ENCODE measurements at places on chromosomes 2 and 18. TPM values are rescaled to one million over a fixed set of nuclear protein-coding genes. Genes with fewer than 3 reads are reported as not detected.

GRCh38 chr18:3528231-3528630, 78.3 kb downstream of the TGIF1 start:
- H3K36me3 ChIP-seq, result no peaks in the 10 kb centered on the region
- H3K4me3 ChIP-seq, result no peak overlapping the region
- DNase-seq, result no peak
- peaks cover 17% of the 10 kb centered on the region for H3K4me1 ChIP-seq
- H3K27me3 ChIP-seq, result no peaks in the 10 kb centered on the region
- no peak overlapping the region for H3K27ac ChIP-seq

Gene LAMA3
- 0.18 TPM for total RNA-seq

DNA sequence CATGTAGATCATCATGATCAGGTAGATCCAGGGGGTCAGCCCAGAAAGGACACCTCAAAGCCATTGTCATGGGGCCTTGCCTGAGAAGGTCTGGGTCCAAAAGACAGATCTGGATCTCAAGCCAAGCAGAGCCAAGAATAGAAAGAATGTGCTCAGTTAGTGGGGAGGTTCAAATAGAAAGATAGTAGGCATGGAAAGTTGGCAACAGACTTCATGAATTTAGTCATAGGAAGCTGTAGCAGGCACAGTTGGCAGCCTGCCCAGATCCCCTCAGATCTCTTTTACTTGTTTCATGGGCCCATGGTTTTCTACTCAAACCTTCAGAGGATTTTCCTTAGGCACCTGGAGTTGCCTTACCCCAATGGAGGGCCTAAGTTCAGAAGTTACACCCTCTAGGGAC, 767.0 kb downstream of the SLC4A3 start:
- H3K36me3 ChIP-seq, result no peaks in the 10 kb centered on the region
- no peaks in the 10 kb centered on the region for H3K4me1 ChIP-seq
- no peak overlapping the region for H3K27ac ChIP-seq
- DNase-seq, result no peak
- H3K4me3 ChIP-seq, result no peak overlapping the region

DNA sequence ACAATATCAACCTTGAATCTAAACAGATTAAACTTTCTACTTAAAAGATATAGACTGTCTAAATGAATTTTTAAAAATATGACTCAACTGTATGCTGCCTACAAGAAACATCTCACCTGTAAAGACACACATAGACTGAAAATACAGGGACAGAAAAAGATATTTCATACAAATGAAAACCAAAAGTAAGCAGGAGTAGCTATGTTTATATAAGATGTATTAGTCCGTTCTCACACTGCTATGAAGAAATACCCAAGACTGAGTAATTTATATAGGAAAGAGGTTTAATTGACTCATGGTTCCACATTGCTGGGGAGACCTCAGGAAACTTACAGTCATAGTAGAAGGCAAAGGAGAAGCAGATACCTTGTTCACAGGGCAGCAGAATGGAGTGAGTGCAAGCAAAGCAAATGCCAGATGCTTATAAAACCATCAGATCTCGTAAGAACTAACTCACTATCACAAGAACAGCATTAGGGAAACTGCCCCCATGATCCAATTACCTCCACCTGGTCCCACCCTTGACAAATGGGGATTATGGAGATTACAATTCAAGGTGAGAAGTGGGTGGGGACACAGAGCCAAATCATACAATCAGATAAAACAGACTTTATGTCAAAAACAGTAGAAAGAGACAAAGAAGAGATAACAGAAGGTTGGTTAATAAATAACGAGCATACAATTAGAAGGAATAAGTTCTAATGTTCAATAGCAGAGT, 214.4 kb upstream of the SLC39A10 start:
- H3K4me1 ChIP-seq, result no peaks in the 10 kb centered on the region
- H3K4me3 ChIP-seq, result no peak overlapping the region
- peaks cover 26% of the 10 kb centered on the region for H3K36me3 ChIP-seq
- no peak overlapping the region for H3K27ac ChIP-seq

DNA sequence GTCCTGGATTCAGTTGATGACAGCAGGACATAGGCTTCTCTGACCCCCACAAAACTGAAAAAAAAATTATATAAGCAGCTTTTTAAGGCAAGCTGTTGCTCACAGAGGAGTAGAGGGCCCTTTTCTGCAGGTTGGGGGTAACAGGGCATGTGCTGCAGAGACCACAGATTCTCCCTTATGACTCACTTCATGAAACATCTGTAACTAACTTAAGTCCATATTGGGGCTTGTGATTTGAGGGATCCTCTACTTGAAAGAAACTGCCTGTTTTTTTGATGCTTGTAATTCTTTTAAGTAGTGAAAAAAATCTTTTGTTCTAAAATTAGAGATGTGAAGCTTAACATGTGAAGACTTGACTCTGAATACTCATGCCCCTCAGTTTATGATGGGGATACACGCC, 33.4 kb downstream of the XRCC5 start:
- peaks cover 31% of the 10 kb centered on the region for H3K4me1 ChIP-seq
- no peak overlapping the region for H3K4me3 ChIP-seq
- peak overlapping the region; percentile 27 for H3K27ac ChIP-seq

GRCh38 chr2:220117025-220117424, 489.6 kb downstream of the SLC4A3 start:
- H3K4me3 ChIP-seq, result no peak overlapping the region
- no peak for DNase-seq
- H3K27me3 ChIP-seq, result no peaks in the 10 kb centered on the region
- H3K27ac ChIP-seq, result no peak overlapping the region
- no peaks in the 10 kb centered on the region for H3K4me1 ChIP-seq

Gene PLCD4
- total RNA-seq, result 0.10 TPM

DNA sequence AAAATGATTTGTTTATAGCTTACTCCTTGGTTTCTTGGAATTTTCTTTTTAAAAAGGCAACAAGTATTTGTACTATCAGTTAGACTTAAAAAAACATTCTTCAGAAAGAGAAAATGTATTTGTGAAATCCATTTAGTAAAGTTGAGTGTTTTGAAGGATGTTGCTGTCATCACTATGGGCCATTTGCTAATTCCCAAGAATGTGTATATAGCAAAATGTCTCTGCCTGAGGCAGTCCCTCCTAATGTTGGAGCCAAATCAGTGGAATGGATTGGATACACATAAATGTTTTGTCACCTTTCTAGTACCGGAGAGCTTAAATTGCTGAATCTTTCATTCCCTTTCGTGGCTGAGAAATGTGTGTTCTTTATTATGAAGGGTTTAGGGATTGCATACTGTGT, 890.2 kb upstream of the ZEB2 start:
- no peak overlapping the region for H3K27ac ChIP-seq
- no peak overlapping the region for H3K4me3 ChIP-seq
- H3K4me1 ChIP-seq, result peaks cover 19% of the 10 kb centered on the region
- peaks cover 33% of the 10 kb centered on the region for H3K27me3 ChIP-seq

Gene TEKT4
- total RNA-seq, result not detected

GRCh38 chr2:118062048-118062447, 26.2 kb upstream of the INSIG2 start:
- no peak overlapping the region for H3K27ac ChIP-seq

Gene TMEM169
- 3.5 TPM for total RNA-seq

Gene FAM110C
- 4.8 TPM for total RNA-seq

Gene PRKAG3
- not detected for total RNA-seq

Gene SCYGR4
- not detected for total RNA-seq

DNA sequence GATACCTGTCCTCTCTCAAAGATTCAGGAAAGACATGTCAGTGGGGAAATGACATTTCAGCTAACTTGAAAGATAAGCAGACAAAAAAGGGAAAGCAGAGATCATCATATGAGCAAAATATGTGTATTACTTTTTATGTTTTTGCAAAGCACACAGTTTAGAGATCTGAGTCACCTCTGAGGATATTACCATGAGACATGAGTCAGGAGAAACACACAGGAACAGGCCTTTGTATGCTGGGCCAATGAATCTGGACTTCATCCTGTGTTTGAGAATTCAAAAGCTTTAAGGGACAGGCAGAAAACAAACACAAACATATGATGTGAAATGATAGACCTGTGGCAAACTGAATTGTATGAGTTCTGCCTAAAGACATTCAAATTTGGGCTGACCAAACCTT, 306.0 kb upstream of the EPC2 start:
- peaks cover 19% of the 10 kb centered on the region for H3K36me3 ChIP-seq
- no peak overlapping the region for H3K4me3 ChIP-seq
- H3K27ac ChIP-seq, result no peak overlapping the region
- no peaks in the 10 kb centered on the region for H3K27me3 ChIP-seq
- H3K4me1 ChIP-seq, result peaks cover 1% of the 10 kb centered on the region

Gene COLEC11
- total RNA-seq, result not detected

DNA sequence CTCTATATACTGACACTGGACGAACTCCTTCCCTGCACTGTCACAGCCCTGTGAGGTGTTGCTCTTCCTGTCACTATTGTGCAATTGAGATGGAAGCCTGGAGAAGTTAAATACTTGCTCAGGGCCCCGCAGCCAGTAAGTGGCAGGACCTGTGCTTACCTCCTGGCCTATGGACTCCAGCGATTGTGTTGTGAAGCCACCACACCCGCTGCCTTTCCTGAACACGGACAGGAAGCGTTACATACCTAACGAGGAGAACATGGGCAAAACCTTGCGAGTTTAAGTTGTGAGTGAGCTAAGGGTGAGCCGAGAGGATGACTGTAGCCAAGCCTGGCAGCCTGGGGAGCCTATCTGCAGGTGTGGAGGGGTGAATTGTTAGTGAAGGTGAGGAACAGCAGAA, 26.1 kb downstream of the RAB31 start:
- no peaks in the 10 kb centered on the region for H3K36me3 ChIP-seq
- no peak overlapping the region for H3K4me3 ChIP-seq
- peaks cover 12% of the 10 kb centered on the region for H3K4me1 ChIP-seq
- H3K27me3 ChIP-seq, result peaks cover 31% of the 10 kb centered on the region
